Activated CD8-positive, alpha-beta T cell treated with anti-CD3 and anti-CD28 coated beads, Interleukin-2, amount 10 ng/mL, durations not matched to agents 7 days and 5 days (primary cell): ENCODE measurements at places on chromosomes 5 and 9.
A peak's percentile ranks its signal among the peaks of the same experiment; 100 is the strongest.

DNA sequence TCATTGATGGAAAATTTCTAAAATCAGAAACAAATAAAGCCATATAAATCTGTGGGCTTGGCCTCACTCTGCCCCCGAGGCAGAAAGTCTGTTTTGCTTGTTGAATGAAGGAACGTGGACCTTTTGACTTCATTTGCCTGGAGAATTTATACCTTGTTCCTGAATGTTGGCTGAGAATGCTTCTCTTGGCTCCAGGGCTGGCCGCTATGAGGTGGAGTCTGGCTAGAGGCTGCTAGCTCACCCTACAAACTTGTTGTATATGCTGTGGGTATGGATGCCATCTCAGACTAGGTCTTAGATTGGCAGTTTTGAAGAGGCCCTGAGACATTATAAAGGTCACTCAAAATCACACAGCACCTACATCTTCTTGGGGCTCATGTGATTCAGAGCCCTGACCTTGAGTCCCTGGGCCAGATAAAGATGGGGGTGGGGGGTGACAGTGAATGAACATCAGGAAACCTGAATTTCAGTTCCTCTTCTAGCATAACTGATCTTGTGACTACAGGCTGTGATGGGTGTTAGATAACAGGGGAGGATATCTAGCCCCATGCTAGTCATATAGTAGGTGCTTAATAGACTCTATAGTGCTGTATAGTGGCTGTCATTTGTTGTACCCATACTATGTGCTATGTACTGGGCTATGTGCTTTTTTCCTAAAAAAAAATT, 2.8 kb downstream of the GM2A start:
- DNase-seq: no peak

DNA sequence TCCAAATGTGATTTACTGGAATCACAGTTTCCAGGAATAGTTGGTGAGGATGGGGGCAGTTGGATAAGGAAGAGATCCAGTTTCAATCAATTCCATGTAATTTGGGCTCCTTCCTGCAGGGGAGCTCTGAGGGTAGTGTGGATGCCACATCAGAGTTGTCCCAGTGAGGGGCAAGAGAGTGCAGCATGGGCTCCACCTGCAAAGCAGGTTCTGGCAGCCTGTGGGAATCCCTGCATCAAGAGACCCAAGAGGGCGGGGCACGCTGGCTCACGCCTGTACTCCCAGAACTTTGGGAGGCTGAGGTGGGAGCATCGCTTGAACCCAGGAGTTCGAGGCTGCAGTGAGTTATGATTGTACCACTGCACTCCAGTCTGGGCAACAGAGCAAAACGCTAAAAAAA, 188.5 kb downstream of the CACNA1B start:
- DNase-seq: no peak

- no peak for DNase-seq
Observed at GRCh38 chr5:144310621-144311020, 139.9 kb downstream of the KCTD16 start.

- DNase-seq: no peak
Observed at GRCh38 chr5:178314061-178314660, 81.6 kb upstream of the PHYKPL start.

DNA sequence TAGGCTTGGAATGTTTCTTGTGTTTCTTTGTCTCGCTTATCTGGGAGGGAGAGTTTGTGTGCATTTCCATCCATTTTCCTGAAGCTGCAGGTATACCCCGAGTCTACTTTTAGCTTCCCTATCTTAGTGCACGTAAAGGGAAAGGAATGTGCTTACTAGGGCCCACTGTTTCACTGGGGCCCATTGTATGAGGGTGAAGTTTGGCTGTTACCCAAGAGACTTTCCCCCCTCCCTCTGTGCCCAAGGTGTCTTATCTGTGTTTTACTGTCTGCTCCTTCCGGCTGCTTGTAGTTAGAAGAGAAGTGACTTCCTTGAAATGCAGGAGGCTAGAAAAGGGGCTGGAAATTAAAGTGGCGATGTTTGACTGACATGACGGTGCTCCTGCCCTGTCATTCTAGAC, 12.1 kb upstream of the BTNL3 start:
- DNase-seq: no peak

DNA sequence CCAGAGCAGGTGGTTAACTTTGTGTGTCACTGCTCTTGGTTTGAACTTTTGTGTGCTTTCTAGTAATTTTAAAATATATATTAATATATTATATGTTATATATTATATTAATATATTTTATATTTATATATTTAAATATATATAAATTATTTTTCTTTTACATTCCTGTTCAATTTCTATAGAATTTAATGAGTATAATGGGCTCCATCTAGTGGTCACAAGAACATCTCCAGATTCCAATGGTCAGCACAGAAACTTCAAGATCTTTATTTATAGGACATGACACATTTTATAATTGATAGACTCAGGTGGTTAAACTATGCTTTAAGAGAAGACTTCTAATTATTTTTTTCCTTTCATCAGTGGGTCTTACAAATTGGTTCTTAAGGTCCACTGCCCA, 39.1 kb downstream of the COL23A1 start:
- no peak for DNase-seq

DNA sequence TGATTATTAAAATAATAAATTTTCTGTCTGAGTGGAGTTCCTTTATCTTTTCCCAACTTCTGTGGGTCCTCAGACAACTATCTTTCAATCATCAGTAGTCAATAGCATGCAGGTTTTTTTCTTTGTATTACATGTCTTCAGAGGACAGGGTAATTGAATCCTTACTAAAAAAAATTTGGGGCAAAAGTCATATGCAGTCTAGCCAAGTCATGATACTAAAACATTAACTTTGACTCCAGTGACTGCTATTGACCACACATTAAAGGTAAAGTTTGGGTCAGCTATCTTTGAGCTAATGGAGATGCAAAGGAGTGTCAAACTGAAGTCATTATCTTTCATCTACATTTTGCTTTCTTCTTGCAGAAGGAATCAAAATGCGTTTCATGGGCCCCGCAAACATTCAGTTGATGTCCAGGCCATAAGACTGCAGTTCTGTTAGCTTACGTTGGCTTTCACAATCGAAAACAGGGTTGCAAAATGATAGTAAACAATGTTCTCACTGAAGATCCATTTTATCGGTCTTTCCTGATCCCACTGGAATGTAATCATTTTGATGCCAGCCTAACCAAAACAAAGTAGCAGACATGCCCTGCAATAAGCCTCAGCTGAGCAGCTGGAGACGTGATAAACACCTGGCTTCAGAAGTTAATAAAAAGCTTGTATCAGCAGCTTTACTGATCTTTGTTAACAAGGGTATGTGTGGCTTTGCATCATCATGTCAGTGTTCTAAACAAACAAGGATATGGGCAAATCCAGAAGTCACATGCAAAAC, 186.1 kb upstream of the PRLR start:
- no peak for DNase-seq

DNA sequence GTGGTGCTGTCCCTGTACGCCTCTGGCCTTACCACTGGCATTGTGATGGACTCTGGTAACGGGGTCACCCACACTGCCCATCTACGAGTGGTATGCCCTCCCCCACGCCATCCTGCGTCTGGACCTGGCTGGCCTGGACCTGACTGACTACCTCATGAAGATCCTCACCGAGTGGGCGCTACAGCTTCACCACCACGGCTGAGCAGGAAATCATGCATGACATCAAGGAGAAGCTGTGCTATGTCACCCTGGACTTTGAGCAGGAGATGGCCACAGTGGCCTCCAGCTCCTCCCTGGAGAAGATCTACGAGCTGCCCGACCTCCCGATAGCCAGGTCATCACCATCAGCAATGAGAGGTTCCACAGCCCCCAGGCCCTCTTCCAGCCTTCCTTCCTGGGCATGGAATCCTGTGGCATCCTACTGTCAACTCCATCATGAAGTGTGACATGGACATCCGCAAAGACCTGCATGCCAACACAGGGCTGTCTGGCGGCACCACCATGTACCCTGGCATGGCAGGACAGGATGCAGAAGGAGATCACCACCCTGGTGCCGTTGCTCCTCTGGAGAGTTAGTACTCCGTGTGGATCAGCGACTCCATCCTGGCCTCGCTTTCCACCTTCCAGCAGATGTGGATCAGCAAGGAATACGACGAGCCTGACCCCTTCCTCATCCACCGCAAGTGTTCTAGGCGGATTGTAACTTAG, 434.2 kb upstream of the RGMB start:
- no peak for DNase-seq

DNA sequence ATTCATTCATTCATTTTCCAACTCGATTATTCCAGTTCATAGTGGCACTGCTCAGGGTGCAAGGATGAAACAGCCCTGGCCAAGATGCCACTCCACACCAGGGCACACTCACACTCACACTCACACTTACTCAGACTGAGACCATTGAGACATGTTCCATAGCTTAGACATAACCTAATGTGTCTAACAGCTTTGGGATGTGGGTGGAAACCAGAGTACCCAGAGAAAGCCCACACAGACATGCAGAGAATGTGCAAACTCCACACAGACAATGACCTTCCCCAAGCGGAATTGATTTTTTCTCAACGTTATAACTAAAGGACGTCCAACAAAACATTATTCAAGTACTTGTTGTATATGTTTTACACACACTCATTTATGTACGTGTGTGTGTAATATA, 1363.5 kb downstream of the EFNA5 start:
- no peak for DNase-seq

GRCh38 chr9:35662437-35662836, 2.6 kb downstream of the ARHGEF39 start:
- DNase-seq: no peak

GRCh38 chr5:74579215-74579614, 61.3 kb downstream of the ENC1 start:
- peak; percentile 68 for DNase-seq

DNA sequence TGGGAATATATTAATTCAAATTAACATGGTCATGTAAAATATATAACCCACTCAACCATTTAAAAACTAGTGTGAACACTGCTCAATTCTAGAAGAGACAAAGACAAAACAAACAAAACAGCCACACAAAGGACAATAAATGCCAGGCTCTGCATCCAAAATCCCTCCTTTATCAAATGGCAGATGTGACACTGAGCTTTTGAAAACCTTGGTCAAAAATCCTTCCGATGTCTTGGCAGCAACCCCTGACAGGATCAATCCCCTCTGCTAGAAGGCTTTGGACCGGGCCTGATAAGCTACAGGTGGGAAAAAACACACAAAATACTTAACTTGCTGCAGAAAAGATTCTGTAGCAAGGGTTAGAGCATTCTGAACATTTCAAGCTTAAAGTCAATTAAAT, 61.5 kb downstream of the ZFR start:
- DNase-seq: no peak

DNA sequence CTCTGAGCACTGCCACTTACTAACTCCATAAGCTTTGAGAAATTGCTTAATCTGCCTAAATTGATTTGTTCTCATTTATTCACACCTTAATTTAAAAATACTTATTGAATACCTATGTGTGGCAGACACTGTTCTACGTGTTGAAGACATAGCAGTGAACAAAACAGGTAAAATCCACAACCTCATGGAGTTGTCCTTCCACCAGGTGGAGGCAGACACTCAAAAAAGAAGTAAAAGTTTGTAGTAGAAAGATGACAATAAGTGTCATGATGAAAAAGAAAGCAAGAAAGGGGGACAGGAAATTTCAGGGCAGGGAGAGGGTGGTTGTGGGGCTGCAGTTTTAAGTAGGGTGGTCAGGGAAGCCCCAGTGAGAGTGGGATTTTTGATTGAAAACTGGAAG, 94.9 kb downstream of the SREK1 start:
- DNase-seq: no peak

DNA sequence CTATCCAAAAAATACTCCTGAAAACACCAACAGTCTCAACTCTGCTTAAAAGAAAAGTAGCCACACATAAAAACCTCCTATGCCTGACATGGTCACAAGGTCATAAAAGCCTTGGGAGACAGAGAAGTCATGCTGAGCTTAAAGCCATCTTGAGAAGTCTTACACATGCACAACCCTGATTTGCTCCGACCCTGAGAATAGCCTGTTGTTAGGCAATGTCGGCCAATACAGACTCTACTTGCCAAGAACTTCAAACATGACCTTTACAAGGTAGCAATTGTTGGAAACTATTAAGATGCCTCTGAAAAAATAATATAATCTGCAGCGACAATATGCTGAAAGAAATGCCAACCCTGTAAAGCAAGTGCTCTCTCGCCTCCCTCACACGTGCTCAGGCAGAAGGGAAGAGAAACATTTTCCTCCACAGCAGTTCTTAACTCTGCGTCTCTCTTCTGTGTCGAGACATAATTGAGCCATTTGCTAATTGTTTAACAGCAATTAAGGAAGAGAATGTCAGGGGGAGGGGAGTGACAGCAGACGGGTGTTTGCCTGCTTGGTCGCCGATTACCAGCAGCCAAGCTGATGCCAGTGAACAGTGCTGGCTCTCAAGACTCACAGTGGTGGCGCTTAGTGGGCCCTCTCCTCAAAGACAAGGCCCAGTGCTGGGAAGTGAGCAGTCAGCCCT, 393.6 kb downstream of the SPOCK1 start:
- no peak for DNase-seq

GRCh38 chr5:137753691-137754187, 424 bp downstream of the HNRNPA0 start:
- peak; percentile 49 for DNase-seq

DNA sequence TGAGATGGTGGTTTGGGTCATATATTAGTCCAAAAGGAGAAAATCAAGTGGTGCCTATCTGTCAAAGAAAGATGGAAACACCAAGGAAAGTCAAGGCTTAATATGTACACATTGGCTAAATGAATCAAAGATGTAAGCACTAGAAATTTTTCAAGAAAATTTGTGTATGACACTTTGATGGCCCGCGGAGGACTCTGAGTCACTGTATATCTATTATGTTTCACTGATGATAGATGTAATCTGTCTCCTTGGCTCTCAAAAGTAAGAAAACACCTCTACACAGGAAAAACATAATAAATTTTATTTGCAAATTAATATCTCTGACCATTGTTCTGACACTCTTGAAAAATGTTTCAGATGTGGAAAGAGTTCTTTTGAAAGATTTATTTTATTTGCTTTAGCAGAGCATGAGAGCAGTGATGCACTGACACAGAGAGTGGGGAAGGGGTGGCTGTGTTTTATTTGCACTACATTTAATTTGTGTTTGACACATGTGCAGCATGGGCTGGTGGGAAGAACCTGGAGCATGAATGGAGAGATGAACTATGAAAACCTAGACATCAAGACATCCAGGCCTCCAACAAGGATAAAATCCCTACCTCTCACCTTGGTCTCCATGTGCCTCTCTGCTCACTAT, 180.8 kb upstream of the GAS1 start:
- DNase-seq: no peak

GRCh38 chr5:152084476-152084875, 159.8 kb upstream of the GLRA1 start:
- DNase-seq: no peak

DNA sequence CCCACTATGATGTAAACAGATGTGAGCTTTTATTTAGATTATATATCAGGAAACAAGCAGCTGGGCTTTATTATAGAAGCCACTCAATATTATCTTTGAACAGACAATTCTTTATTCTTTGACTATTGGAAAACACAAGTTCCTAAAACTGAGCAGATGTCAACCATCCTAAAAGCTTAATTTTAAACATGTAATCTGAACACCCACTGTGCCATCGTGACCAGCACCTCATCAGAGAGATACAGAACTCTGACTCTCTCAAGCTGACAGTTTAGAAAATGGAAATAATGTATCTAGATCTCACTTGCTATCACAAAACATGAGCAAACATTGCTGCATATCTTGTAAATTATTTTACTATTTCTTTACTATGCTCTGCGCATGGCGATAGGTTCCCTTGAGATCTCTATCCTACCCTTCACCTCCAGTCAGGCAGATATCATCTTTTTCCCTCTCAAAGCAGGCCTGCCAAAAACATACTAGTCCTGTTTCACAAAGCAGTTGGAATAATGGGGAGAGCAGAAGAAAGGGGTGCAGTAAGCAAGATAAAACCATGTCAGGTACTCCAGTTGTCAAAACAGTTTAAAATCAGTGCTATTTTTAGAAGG, 151.0 kb downstream of the KIAA0825 start:
- DNase-seq: no peak
